ENCODE measurements at places on chromosomes 5 and 9.

DNA sequence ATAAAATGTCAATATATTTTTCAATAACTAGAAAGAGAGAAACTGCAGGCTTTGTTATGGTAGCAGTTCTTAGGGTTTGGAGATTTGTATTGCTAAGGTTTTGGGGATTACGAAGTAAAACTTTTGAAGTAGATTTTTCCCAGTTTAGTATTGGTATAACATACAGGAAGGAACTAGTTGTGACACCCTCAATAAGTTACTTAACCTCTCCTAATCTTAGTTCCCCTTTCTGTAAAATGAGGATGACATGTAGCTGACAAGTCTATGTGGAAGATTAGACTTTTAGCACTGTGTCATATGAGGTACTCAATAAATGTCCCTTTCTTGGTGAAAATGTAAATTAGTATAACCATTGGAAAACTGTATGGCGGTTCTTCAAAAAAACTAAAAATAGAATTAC, 73.4 kb upstream of the ATG10 start:
- DNase-seq: no peak

DNA sequence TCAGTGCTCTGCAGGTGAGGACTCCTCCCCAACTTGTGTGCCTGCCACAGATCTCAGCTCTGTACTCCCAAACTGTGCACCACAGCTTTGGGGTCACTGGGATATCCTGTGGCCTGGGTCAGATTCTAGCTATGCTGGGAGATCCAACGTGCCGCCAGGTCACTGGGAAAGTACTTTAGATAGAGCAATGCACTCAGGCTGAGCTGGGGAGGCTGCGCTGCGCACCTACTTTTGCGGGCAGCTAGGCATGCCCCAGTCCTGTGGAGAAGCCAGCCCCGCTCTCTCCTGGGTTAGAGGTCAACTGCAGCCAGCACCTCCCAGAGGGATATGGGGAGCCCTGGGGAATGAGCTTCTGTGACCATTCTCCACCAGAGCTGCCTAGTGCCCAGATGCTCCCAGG, 552.1 kb upstream of the CDH9 start:
- no peak for DNase-seq

DNA sequence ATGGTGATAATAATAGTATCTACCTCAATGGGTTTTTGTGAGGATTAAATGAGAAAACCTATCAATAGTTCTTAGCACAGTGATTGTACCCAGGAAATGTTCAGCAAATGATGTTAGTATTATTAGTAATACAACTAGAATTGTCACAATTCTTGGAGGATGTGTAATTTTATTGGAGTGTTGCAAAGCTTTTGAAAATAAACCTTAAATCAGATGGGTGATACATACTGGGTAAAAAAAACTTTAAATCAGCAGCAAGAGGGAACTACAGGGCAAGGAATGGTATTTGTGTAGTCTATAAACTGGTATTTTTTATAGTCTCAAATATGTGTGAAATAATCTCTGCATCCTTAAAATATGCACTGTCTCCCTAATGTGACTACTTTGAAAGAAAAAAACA, 371.6 kb downstream of the PIK3R1 start:
- DNase-seq: no peak

- no peak for DNase-seq
Measured at GRCh38 chr5:151250346-151251000, 2.5 kb upstream of the GM2A start.

GRCh38 chr5:142292808-142293207, 32.0 kb downstream of the SPRY4 start:
- DNase-seq: no peak

- no peak for DNase-seq
Measured at GRCh38 chr9:93250185-93250584, 66.2 kb downstream of the WNK2 start.

DNA sequence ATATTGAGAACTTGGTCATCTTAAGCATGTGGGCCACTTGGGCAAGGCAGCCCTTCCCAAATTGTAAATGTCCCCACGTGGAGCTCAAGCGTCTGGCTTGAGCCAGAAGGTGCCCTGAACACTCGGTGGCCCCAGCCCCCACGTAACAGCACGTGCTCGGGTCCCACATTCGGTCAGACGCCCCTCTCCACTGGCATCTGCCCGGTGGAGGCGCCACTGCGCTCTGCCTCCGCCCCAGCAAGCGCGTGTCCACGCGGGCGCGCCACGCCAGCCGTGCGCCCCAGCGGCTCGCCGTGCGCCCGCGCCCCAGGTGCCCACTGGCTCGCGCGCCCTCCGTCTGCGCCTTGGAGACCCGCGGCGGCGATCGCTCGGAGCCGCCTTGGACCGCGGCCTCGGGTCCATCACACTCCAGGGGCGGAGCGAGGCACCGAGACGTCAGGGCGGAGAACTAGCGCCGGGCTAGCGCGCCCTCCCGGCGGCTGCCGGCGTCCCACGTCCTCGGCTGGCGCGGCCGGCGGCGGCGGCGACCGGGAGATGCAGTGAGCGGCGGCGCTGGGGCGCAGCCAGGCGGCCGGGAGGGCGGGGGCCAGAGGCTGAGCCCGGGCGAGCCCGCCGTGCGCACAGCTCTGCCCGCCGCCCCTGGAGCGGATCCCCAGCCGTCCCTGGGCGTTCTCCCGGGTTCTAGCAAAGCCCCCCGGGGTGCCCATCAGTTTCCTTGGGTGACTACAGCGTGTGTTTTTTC, at the start of gene PALM2AKAP2:
Gene PALM2AKAP2 (plus strand): TSS at position 488 of the 742 bp plus-strand sequence. CDS start 291 bp downstream, outside the sequence.
- peak; percentile 37 for DNase-seq

GRCh38 chr5:90878549-90879196, 320.1 kb downstream of the ADGRV1 start:
- DNase-seq: peak; percentile 62

DNA sequence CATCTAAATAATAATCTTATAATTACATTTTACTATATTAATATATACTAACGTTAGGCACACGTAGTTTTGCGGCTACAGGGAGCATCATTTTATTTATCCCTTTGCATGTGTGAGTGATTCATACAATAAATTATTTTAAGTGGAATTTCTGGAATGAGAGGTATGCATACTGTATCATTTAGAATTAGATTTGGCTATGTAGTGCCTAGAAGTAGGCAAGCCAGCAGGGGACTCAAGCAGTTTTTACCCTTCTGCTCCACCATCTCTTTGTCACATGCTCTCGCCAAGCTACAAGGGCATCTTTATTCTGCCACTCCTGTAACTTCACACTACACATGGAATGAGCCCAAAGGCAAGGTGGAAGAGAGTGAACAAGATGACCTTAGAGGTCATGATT, 60.8 kb downstream of the MEGF10 start:
- no peak for DNase-seq
